ENCODE measurements at places on chromosomes 1 and 21.
A peak's percentile ranks its signal among the peaks of the same experiment; 100 is the strongest.

DNA sequence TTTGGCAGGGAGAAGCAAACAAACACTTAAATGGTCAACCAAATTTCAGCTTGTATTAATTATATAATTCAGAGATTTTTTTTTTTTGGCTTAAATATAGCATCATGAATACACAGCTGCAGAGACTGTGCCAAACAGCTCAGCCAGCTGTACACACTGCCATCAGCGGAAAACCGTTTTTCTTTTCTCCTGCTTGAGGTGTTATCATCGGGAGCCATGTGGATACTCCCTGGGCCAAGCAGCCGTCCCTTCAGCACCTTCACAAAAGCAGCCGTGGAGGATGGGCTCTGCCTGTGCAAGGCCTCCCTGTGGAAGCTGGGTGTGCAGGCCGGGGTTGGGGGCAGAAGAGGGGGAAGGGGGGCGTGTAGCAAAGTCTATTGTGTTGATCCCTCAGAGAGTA lies 85.0 kb downstream of the NUF2 start:
- DNase-seq = no peak

GRCh38 chr1:165524639-165525285 lies 19.0 kb upstream of the LRRC52 start:
- no peak for DNase-seq

GRCh38 chr1:40626383-40626770 lies 39.1 kb downstream of the RIMS3 start:
- no peak for DNase-seq

DNA sequence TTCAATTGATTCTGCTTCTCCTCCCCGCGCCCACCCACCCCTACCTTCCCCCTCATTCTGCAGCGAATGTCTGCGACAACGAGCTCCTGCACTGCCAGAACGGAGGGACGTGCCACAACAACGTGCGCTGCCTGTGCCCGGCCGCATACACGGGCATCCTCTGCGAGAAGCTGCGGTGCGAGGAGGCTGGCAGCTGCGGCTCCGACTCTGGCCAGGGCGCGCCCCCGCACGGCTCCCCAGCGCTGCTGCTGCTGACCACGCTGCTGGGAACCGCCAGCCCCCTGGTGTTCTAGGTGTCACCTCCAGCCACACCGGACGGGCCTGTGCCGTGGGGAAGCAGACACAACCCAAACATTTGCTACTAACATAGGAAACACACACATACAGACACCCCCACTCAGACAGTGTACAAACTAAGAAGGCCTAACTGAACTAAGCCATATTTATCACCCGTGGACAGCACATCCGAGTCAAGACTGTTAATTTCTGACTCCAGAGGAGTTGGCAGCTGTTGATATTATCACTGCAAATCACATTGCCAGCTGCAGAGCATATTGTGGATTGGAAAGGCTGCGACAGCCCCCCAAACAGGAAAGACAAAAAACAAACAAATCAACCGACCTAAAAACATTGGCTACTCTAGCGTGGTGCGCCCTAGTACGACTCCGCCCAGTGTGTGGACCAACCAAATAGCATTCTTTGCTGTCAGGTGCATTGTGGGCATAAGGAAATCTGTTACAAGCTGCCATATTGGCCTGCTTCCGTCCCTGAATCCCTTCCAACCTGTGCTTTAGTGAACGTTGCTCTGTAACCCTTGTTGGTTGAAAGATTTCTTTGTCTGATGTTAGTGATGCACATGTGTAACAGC lies 339.9 kb downstream of the NTNG1 start:
- peak; percentile 38 for DNase-seq

GRCh38 chr21:43190951-43191350 lies 22.1 kb downstream of the CRYAA start:
- no peak for DNase-seq

DNA sequence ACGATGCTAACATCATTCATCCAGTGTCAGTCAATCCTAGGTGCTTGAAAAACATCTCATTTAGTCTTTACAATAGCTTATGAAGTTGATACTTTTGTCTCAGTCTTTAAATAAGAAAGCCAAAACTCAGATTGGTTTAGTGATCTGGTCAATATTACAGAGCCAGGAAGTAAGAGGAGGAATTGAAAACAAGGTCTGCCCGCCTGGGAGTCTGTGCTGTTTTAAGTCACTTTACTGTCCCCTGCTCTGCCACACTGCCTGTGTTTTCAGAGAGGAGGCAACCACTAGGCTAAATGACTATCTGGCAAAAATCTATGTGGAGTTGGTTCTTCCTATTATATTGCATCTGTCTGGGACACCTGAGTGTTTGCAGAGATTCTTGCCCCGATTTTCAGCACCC lies 62.3 kb downstream of the ST6GALNAC3 start:
- no peak for DNase-seq

- peak; percentile 2 for DNase-seq
Observed at GRCh38 chr1:60102267-60103061, 28.9 kb upstream of the C1orf87 start.

DNA sequence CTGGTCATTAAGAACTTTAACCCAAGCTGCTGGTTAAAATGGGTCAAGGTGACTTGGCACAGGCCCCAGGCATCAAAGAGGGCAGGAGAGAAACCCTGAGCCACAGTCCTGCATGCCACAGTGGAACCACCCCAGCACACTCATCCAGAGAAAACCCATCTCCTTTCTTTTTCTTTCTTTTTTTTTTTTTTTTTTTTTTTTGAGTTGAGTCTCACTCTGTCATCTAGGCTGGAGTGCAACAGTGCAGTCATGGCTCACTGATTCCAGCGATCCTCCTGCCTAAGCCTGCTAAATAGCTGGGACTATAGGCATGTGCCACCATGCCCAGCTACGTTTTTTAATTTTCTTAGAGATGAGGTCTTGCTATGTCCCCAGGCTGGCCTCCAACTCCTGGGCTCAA lies 109.2 kb upstream of the RAB4A start:
- no peak for DNase-seq

DNA sequence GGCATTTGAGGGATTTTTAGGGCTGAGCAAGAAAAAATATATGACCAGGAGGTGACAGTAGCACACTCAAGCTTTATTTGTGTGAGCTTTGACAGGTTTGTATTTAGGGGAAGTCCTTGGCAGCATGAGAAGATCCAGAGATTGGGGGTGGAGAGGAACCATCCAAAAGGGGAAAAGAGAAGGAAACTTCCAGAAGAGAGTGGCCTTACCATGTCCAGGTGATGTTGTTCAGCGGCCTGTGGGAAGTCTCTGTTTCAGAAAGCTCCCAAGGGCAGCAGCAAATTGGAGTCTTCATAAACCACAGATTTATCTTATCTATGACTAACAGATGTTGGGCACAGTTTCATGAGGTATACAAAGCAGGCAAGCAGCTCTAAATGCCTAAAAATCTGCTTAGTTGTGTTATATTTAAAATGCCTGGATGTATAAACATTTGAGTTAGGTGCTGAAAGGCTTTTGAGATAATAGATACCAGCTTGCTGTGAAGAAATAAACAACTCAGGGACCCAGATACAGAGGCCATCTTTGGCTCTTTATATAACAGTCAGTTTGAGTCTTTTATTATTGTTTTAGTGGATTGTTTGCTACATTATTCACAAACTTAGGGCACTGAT lies 21.2 kb upstream of the ADAR start:
- peak; percentile 38 for DNase-seq

- DNase-seq = no peak
Observed at GRCh38 chr1:227335242-227336020, 17.1 kb upstream of the CDC42BPA start.

DNA sequence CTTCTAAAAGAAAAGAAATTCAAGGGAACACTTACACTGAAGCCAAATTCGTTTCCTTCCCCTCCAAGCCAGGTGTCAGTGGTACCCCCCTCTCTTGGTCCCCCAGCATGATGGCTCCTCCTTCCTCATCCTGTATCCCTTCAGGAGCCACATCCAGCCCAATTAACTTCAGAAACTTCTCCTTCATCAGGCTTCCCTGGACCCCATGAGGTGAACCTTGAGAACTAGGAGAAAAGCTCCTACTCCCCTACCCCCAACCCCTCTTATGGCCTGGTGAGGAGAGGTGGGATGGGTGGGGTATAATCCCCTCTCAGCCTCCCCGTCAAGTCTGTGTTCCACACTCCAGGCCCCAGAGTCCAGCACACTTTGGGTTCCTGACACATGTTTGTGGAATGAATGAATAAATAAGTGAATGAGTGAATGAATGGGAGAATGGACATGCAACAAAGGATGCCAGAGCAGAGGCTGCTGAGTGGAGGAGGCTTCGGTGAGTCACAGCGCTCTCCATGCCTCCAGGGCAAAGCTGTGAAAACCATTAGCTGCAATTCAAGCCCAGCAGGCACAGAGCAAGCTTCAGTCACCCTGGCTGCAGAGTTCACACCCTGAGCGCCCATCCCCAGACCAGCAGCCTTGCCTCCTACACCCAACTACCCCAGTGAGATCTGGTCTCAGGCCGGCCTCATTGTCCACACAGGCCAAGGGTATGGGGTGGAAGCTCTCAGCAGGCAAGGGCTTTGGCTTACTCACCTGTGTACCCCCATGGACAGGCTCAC lies 43.8 kb downstream of the BATF3 start:
- DNase-seq = peak; percentile 45

GRCh38 chr1:226571893-226572292 lies 23.3 kb downstream of the STUM start:
- DNase-seq = no peak

GRCh38 chr1:9368356-9368755 lies 75.7 kb downstream of the SPSB1 start:
- no peak for DNase-seq

DNA sequence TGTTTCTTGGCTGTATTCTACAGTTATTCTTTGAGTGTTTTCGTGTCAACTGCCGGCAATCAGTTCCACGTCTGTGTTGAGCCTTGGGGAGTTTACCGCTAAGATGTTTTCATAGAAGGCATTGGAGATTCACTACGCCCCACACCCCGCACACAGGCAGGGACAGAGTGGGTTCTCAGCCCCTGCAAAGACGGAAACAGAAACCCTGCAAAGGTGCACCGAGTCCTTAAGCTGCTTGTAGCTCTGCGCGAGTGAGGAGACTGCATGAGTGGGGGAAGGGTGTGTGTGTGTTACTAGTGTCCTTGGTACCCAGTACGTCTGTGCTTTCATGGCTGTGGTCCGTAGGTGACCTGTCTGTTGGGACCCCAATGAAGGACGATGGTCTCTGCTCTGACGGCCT lies 1.9 kb downstream of the LHX4 start:
- no peak for DNase-seq

GRCh38 chr1:230427981-230428380 lies 1.8 kb upstream of the PGBD5 start:
- no peak for DNase-seq

DNA sequence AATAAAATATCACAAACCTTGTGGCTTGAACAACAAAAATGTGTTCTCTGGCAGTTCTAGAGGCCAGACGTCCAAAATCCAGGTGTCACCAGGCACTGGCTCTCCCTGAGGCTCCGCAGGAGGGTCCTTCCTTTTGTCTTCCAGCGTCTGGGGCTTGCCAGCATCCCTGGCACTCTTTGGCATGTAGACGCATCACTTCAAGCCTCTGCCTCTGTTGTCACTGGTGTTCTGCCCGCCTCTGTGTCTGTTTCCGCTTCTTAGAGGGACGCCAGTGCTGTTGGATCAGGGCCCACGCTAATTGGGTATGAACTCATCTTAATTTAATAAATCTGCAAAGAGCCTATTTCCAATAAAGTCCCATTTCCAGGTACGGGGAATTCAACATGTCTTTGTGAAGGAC lies 273.7 kb upstream of the C1orf174 start:
- no peak for DNase-seq

DNA sequence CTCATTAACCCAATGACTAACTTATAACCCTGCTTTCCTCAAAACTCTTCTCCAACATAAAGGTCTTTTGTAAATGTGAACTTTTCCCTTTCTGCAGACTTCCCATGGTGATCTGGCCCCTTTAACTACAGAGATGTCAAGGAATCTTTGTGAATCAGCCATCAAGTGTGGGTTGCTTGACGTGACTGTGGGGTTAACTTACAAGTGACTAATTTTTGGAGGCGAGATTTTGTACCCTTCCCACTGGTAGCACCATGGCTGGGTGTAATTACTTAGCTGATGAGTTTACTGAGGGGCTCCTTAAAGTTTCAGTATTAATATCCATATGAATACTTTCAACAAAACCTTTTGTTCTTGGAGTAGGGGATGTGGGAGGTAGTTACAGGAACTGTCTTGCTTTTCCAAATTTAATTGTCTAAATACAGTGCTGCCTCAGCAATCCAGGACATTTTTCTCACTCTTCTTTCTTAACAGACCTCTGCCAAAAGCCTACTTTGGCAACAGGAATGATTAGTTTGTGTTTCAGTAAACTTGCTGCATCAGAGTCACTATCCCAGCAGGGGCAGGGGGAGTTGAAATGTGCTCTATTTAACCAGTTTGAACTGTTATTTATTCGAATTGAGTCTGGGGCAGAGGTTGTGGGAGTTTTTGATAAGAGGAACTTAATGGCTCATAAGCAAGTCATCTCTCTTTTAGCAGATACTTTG lies 217.3 kb upstream of the FGGY start:
- peak; percentile 34 for DNase-seq

DNA sequence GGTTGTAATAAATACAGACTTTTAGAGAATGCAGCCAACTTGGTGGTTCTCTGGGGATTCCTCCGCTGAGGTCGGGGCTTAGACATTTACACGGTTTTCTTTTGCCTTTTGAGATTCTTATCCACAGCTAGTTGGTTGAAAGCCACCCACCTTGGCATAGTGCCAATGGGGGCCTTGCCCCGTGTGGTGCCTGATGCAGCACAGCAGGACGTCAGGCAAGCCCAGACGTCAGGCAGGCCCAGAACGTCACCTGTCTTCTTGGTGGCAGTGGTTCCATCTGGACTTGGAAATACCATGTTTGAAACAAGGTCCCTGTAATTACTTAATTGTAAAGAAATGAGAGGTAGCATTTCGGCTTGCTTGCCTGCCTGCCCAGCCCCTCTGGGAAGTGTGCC lies 78.5 kb downstream of the GALNT2 start:
- no peak for DNase-seq

GRCh38 chr1:22753481-22753971 lies 42.9 kb downstream of the EPHB2 start:
- DNase-seq = peak; percentile 67

- peak; percentile 16 for DNase-seq
Observed at GRCh38 chr21:35323947-35324346, 274.8 kb upstream of the RUNX1 start.

- DNase-seq = peak; percentile 4
Observed at GRCh38 chr21:43842742-43843141, 22.3 kb upstream of the AGPAT3 start.

- no peak for DNase-seq
Observed at GRCh38 chr1:7831458-7831857, 21.4 kb downstream of the UTS2 start.

- peak; percentile 50 for DNase-seq
Observed at GRCh38 chr1:38131024-38131585, 84.5 kb upstream of the POU3F1 start.
